ENCODE measurements at places on chromosomes 1 and 21.

DNA sequence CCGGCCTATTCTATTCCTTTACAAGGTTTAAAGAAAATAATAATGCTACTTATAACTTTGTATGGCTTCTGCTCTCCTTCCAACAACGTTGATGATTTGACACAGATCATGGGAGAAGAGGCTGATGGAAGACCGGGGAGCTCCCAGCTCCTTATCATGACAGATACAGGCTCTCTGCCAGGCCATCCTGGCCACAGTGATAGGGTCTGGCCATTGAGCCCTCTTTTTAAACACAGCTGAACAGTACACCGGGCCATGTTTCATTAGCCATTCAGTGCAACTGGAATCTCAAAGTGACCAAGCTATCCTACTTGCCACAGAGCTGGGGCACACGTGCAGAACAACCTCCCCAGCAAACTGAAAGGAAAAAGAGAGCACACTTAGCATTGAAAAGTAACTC lies 34.9 kb downstream of the DNAJC11 start:
- DNase-seq, result no peak

DNA sequence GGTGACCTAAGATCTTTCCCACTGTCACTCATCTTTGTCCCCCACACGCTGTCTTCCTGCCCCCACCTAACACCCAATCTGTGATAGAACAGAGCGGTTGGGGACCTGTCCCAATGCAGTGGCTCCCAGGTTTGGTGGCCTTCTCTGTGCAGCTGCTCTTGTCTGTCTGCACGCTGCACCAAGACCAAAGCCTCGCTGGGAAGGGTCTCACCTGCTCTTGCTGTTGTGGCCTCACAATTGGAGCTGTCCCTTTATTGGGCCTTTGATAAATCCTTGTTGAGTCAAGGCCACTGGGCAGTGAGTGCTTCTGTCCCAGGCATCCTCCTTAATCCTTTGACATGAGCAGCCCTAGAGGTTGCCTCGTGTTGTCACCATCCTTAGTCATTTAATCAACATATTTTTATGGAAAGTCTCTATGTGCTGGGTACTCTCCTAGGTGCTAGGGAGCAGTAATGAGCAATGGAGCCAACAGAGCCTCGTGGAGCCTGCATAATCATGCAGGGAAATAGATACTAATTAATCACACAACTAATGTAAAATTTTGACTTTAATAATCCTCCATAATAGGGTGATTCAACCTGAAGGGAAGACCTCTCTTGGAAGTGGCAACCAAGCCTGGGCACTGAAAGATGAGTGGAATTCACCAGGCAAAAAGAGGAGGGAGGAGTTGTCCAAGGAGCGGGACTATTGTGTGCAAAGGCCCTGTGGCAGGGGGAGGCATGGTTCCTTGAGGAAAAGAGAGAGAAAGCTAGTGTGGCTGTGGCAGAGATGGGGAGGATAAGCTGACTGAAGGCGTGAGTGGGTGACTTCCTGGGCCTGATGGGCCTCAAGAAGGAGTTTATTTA lies 57.6 kb downstream of the MAN1C1 start:
- no peak for DNase-seq

DNA sequence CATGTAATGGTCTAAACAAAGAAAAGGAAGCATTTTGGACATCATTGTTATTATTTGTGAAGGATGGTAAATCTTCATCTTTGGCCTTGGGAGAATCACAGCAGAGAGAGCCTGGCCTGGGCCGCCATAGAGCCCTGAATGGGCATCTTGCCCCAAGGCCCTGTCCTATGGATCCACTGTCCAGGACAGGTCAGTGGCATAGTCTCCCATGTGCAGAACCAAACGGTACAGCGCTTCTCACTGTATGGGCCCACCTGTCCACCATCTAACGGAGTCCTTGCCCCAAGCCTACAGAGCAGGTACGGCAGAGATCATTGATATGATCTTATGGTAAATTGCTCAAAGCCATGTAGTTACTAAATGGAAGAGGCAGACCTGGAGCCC lies 185.7 kb downstream of the FOXD2 start:
- no peak for DNase-seq

GRCh38 chr1:235739124-235739523 lies 89.5 kb upstream of the GNG4 start:
- no peak for DNase-seq

DNA sequence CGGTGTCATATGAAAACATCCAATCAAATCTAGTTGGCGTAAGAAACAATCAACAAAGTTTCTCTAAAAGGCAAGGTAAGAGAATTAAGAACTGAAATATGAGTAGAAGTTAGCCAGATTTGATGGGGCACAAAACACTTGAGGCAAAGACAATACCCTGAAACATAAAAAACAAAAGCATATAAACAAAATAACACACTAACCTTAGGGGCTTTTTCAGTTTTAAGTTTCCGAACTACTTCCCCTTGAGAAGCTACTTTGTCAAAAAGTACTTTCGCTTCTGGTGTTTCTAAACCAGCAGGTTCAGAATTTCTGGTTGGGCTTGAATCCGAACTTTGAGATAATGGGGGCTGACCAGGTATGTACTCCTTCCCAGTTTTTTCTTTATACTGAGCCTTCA lies 57.9 kb downstream of the EPRS1 start:
- DNase-seq, result no peak

DNA sequence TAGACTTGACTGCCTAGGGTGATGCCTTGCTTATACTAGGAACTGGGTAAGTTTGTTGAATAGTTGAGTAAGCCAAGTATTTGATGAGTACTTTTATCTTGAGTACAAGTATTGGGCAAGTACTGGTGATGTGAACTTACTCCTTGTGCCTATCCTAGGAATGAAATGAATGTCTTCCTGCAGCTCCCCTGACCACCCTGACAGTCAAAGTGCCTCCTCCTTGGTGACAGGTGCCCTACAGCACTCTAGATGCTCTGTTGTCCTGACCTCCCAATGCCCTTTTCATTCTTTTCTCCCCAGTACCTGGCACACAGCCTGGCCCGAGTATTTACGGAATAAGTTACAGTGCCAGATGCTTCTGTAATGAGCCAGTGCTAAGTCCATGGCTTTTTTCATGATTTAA lies 25.5 kb downstream of the PCSK9 start:
- no peak for DNase-seq

Data from K562 (cell line).